ENCODE measurements at places on chromosomes 12 and 14.

- no peak for DNase-seq
Observed at GRCh38 chr12:8697120-8697475, 693 bp upstream of the RIMKLB start.

GRCh38 chr14:22070119-22070982 lies 396.7 kb upstream of the OR4E1 start:
- DNase-seq, result no peak

DNA sequence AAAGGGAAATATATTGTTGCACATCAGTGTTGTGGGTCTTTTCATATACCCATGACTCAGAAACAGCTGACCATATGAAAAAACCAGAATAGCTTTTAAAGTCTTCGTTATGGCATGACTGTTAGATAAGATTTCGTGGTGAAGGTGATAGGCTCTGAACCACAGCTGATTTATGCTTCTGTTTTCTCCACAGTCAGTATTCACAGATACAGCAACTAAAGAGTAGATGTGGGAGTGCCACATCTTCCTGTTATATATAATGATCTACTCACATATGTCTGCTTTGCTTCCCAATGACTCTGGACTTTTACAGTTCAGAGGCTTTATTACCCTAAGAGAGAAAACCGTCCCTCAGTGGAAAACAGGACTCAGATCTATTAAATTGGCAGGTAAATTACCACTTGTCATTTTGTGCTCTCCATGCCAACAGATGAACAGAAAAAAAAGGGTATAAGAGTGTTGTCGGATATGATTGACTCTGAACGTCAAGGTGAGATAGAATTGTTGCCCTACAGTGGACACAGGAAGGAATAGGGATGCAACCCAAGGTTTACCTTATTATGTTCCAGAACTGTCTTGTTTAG lies 1037.1 kb downstream of the GALC start:
- DNase-seq, result no peak

DNA sequence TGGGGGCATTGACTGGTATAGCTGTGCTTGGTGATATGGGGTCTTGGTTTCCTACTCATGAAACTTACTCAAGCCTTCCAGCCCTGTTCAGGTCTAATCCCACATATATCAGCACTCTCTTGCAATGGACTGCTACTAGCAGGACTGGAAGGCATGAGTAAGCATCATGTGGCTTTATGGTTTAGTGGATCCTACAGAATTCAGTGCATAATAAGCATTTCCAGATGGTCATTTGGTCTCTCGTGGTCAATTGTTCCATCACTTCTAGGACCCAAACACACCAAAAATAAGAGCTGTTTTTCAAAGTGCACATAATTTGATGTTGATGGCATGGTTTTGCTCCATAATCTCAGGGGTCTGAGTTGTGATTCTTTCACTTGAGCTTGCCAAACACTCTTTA lies 114.4 kb downstream of the LMNTD1 start:
- no peak for DNase-seq

GRCh38 chr12:124390442-124391097 lies 95.7 kb downstream of the RFLNA start:
- no peak for DNase-seq

- no peak for DNase-seq
Observed at GRCh38 chr12:94811611-94812010, 161.3 kb upstream of the TMCC3 start.

- no peak for DNase-seq
Observed at GRCh38 chr14:89638891-89639290, 221.9 kb upstream of the FOXN3 start.

- no peak for DNase-seq
Observed at GRCh38 chr14:73747379-73748211, 33.4 kb upstream of the PNMA1 start.

DNA sequence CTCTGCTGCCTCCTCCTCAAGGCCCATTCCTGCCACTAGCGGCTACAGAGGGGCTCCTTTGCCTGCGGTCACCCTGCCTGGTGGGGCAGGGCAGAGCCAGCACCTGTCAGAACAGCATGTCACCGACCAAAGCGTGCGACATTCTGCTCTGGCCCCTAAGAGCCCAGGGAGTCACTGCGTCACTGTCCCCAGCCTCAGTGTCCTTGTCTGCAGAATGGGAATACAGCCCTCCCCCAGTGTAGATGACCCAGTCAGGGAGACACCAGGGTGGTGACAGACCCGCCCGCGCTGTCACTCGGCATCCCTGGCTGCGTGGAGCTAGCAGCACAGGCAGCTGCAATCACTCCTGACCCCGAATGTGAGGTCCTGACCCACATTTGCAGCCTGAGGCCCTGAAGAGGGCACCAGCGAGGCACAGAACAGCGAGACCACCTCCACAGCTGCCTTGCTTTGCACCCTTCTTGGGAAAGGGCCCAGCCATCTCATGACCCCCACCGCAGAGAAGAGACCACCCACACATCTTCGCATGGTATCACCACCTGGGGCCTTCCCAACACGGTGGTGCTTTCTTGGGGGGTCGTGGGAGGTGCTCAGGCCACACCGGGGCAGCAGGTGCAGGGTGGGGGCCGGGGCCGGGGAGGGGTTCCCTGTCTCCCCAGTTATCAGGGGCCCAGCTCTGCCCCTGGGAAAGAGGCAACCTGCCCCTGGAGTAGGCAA lies 2.5 kb downstream of the AHNAK2 start:
- DNase-seq, result no peak

DNA sequence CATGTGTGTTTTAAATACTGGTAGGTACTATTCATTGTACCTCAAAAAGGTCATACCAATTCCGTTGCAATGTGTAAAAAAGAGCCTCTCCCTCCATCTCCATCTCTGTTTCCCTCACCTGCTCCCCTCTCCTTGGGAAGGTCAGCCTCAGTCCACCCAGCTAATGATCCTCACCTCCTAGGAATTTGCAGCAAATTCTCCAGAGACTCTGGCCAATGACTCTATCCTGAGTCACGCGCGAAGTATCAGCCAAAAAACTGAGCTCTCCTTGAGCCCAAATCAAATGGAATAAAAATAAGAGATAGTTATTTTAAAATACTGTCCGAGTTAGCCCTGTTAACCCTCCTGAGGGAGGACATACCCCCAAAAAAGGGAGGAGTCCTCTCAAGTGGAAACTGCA lies 148.4 kb downstream of the DPF3 start:
- DNase-seq, result no peak

DNA sequence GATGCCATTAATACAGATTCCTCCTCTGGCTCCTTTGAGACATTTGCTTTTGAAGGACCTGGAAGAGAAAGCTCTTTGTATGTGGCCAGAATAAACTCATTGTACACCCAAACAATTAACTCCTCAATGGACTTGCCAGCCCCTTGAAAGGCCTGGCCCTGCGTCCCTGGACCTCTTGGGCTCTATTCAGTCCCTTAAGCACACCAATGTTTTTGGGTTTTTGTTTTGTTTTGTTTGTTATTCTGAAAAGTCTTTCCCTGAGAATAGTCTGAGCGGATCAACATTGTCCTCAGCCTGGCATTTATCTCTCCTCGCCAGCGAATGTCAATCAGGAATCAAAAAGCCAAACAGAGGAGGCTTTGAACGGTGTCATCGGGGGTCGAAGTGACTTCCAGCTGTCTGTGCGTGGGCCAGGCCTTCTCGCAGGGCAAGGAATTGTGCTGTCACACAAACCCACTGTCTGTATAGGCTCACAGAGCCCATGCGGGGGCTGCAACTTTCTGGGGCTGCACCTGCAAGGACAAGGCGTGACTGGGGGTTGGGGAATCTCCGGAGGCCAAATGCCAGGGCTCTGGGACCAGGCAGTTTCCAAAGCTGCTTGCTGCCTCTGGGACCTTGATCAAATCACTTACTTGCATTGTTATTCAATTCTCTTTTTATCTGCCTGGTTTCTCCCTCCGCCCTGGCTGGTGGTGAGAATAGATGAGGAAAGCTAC lies 108.3 kb downstream of the SMOC1 start:
- DNase-seq, result no peak

DNA sequence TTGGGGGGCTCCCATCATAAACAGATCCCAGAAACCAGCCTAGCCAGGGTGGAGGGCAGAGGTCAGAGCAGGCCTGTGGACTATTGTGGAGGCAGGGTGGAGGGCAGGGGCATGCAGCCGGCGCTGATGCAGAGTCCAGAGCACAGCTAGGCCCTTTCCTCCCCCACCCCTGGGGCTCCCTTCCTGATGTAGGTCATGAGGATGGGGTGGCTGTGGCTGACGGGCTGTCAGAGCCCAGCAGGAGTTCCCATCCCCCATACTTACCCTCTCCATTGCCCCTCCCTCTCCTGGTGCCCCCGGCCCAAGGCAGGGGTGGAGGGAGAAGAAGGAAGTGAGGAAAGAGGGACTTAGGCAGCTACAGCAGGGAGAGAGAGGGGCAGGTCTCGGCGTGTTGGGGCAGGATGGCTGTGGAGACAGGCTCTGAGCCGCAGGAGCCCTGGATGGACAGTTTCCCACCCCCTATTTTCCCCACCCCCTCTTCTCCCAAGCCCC lies 5.7 kb upstream of the ZNF385A start:
- DNase-seq, result no peak

DNA sequence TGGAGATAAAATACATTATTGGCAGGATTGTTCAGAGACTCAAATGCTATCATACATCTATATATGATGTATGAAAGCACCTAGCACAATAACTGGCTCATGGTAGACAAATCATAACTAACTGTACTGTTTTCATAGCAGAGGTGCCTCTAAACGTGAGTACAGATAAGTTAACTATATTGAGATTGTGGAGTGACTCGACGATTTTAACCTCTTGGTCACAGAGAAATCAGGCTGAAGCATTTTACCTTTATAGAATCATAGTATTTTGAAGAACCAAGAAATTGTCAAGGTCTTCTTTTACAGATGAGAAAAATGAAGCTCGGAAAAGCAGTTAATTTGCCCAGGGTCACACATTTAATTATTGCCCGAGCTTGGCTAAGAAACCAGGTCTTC lies 666 bp upstream of the DERA start:
- no peak for DNase-seq

GRCh38 chr14:89681086-89682018 lies 264.3 kb upstream of the FOXN3 start:
- no peak for DNase-seq

- DNase-seq, result no peak
Observed at GRCh38 chr12:100024974-100025555, 40.3 kb upstream of the ANKS1B start.

DNA sequence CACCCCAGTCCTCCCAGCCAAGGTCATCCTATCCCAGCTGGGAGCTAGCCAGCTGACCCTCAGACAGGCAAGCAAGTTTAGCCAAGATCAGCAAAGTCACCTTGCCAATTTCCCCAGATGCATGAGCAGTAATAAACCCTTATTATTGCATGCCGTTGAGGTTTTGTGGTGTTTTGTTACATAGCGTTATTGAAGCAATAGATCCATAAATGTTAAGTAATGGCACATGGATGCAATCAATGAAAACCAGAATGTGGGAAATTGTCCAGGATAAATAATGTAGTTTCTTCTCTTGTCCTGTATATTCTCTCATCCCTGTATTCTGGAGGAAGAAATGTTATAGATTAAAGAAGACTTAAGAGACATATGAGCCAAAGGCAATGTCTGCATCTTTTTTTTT lies 18.0 kb upstream of the TMEM260 start:
- DNase-seq, result no peak

DNA sequence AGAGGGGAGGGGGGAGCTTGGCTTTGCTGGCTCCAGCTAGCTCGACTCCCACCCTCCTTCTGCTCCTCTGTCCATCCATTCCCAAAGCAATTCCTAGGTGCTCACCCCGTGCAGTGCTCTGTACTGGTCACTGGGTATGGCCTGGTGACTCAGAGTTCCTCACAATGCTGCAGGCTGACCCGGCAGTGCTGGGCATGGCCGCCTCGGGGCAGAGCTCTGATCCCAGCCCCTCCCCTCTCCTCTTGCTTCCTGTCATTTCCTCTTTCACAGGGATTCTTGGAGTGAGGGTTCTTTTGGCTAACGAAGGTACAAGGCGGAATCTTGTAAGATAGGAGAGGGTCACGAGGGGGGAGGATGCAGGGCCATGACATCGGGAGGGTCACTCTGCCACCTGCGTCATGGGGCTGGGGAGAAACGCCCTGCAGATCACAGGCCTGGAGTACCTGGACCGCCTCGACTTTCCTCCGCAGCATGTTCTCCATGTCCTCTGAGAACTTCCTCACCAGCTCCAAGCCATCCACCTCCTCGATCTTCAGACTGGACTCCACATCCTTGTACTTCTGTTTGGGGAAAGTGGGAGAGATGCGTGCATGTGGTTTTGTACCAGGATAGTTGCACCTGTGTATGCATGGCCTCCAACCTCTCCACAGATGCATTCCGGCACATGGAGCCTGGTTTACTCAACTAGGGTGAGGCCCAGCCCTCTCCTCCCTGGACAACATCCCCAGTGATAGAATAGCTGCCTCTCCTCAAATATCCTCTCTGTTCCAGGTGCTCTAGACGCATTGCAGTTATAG lies 5.7 kb downstream of the CACNA2D4 start:
- DNase-seq, result no peak

- DNase-seq, result no peak
Observed at GRCh38 chr14:103023881-103024473, 33.4 kb downstream of the CDC42BPB start.

DNA sequence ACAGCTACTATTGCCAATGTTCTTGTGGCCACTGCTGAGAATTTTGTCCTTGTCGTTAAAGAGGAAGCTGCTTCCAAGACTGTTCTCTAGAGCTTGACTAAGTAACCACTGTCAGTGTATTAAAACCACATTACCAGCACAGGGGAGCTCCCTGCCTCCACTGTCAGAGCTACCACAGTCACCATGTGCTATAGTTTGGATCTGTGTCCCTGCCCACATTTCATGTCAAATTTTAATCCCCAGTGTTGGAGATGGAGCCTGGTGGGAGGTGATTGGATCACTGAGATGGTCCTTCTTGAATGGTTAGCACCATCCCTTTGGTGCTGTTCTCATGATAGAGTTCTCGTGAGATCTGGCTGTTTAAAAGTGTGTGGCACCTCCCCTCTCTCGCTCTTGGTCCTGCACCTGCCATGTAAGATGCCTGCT lies 23.2 kb upstream of the RAP1B start:
- DNase-seq, result no peak

- DNase-seq, result no peak
Observed at GRCh38 chr12:52525661-52526499, 5.7 kb upstream of the KRT5 start.

GRCh38 chr14:50067723-50068495 lies 48.5 kb downstream of the VCPKMT start:
- DNase-seq, result no peak

DNA sequence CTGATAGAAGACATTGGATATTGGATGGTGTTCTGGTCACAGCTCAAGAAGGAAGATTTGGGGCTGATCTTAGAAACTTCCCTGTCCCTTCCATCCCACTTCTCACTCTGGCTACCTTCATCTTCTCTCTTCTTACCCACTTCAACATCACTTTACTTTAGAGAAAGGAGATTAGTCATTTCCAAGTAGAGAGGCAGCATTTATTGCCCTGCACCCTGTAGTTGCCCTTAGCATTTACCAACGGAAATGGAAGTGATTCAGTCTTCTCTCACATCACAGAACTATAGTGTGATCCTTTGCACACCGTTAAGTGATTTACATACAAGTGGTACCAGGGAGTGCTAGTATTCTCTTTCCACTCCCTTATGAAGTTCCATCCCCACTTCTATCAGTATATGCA lies 52.4 kb downstream of the PHLDA1 start:
- DNase-seq, result no peak

Measured in SHP77 treated with DMSO at 0.1 percent for 48 hours (cell line).